ENCODE measurements at places on chromosomes 5 and 9. TPM values are rescaled to one million over a fixed set of nuclear protein-coding genes. Genes with fewer than 3 reads are reported as not detected.

ARL14EPL gene
- not detected for total RNA-seq

WDR55 gene
- total RNA-seq, result 49.2 TPM

WHRN gene
- 18.0 TPM for total RNA-seq

LCN2 gene
- 1.0 TPM for total RNA-seq

TOR4A gene
- 37.1 TPM for total RNA-seq

AHRR gene
- total RNA-seq, result 23.6 TPM

KIAA0825 gene
- 1.6 TPM for total RNA-seq

LHX2 gene
- 0.36 TPM for total RNA-seq

HAPLN1 gene
- total RNA-seq, result 0.13 TPM

ACOT12 gene
- total RNA-seq, result 0.74 TPM

IL11RA gene
- total RNA-seq, result 21.6 TPM

GRIA1 gene
- not detected for total RNA-seq

ST8SIA4 gene
- 0.41 TPM for total RNA-seq

CEL gene
- 4.3 TPM for total RNA-seq

NEURL1B gene
- total RNA-seq, result 5.3 TPM

TRMT10B gene
- total RNA-seq, result 9.8 TPM

NFIL3 gene
- total RNA-seq, result 13.3 TPM

WNT8A gene
- total RNA-seq, result not detected

KCNIP1 gene
- total RNA-seq, result not detected

SEMA4D gene
- 6.5 TPM for total RNA-seq

IGIP gene
- 7.7 TPM for total RNA-seq

CORO2A gene
- 2.0 TPM for total RNA-seq

ELOVL7 gene
- total RNA-seq, result 2.9 TPM
